ENCODE measurements at places on chromosomes 7 and 10. TPM values are rescaled to one million over a fixed set of nuclear protein-coding genes. Genes with fewer than 3 reads are reported as not detected.

Gene C10orf62
- not detected for total RNA-seq

Gene SVOPL
- total RNA-seq, result 0.34 TPM

Gene KIF11
- 2.8 TPM for total RNA-seq

Gene SERPINE1
- total RNA-seq, result 1,303 TPM

Gene FLNC
- 364 TPM for total RNA-seq

Gene C10orf105
- total RNA-seq, result not detected

Gene LEP
- total RNA-seq, result not detected

Gene IQUB
- 0.59 TPM for total RNA-seq

Gene OR13A1
- total RNA-seq, result not detected

Gene MYH16
- 0.11 TPM for total RNA-seq

Gene PRKAG2
- total RNA-seq, result 26.9 TPM

Gene GPRIN2
- total RNA-seq, result 2.2 TPM

Gene ACSL5
- total RNA-seq, result 0.79 TPM

Gene ADAM22
- 1.5 TPM for total RNA-seq

Gene CLRN3
- total RNA-seq, result not detected

Gene INMT
- 0.09 TPM for total RNA-seq

Gene SBDS
- 140 TPM for total RNA-seq

Measured in astrocyte (in vitro differentiated cells and primary cell).